Activated T-cell treated with anti-CD3 and anti-CD28 coated beads for 24 hours (primary cell): ENCODE measurements at places on chromosomes 6 and 20.
A peak's percentile ranks its signal among the peaks of the same experiment; 100 is the strongest.

DNA sequence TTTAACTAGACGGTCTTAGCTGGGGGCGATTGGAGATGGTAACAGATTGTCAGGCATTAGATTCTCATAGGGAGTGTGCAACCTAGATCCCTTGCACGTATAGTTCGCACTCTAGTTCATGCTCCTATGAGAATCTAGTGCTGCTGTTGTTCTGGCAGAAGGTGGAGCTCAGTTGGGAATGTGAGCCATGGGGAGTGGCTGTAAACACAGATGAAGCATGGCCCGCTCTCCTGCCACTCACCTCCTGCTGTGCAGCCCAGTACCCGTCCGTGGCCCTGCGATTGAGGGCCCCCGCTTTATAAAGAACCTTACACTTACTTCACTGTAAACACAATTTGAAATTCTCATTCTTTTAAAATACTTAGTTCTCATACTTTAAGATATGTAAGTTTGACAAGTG, 339.4 kb downstream of the CDH26 start:
- no peak for DNase-seq

DNA sequence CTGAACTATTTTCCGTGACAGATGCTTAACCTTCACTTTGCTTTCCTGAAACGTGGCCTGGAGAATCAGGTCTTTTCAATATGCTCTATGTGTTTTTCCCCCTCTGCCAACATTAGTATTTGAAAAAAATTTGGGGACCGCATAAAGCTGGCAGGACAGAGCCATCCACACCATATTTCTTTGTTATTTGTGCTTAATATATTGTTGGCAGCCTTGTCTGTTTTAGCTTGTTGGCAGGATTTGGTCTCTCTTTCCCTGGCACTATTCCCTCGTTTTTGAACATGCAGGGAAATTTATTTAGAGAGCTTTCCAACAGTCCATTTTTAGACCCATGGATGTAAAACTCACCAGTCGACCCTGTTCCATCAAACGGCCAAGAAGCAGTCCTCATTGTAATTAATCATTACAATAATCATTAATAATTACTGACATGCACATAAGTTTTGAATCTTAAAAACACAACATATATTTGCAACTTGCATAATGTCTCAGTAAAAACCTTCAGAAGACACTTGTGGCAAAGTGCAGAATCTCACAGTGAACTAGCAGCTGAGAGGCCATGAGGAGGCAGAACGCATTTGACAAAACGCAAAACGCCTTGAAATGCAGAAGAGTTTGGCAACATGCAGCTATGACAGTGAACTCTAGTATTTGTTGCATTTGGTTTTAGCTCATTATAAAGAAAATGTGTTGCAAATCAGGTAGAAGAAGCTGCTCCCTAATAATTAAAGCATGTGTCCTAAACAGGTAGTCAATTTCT, 514.2 kb downstream of the C6orf118 start:
- no peak for DNase-seq

GRCh38 chr6:22102671-22103070, 194.2 kb downstream of the PRL start:
- DNase-seq, result peak; percentile 7

DNA sequence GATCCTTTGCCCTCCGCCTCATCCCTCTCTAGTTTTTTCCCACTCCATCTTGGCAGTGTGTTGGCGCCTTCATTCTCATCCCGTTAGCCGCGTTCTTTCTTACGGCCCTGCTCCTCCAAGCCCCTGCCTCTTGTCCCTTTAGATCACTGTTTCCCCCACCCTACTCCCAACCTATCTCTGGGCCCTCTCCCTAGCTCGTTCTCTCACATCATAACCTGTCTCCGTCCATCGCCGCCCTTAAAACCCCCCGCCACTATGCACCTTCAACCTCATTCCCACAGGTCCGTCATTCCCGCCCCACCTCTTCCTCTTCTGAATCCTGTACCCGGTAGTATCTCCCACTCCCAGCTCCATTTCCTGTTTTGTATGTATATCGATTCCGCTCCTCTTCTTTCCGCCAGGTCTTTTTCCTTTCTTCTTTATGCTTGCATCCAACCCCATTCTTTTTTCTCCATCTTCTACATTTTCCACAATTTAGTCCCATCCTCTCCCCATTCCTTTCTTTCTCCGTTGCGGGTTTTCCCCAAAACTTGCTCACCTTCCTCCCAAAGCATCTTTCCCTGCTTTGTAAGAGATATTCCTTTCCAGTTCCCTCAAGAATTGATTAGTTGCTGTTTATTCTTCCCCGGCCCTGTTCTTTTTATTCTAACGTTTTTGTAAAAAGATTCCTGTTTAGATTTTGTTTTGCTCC, 671 bp downstream of the EFHC1 start:
- no peak for DNase-seq

DNA sequence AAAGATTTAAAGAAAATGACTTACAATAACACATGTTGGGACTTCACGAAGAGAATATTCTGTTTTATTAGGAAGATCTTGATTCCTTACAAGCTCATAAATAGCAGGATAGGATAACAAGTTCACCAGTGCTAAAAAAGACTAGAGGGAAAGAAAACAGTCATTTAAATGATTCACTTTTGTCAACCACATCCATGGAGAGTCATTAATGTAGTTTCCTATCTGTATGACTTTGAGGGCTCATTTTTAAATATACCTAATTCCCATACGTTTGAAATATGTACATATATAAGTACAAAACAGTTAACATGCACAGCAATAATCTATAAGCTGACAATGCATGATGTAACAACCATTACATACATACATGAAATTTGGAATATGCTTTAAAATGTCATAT, 111.1 kb downstream of the TBC1D32 start:
- DNase-seq, result no peak

GRCh38 chr20:32966382-32966781, 37.9 kb downstream of the SUN5 start:
- no peak for DNase-seq

- no peak for DNase-seq
These were observed 150.4 kb upstream of the BMP5 start for GRCh38 chr6:56025795-56026194.

GRCh38 chr6:71446470-71446869, 157.9 kb downstream of the OGFRL1 start:
- no peak for DNase-seq

GRCh38 chr6:70669133-70669532, 1.4 kb downstream of the SMAP1 start:
- no peak for DNase-seq

- no peak for DNase-seq
These were observed 295.6 kb downstream of the MAFB start for GRCh38 chr20:40393197-40394079.

DNA sequence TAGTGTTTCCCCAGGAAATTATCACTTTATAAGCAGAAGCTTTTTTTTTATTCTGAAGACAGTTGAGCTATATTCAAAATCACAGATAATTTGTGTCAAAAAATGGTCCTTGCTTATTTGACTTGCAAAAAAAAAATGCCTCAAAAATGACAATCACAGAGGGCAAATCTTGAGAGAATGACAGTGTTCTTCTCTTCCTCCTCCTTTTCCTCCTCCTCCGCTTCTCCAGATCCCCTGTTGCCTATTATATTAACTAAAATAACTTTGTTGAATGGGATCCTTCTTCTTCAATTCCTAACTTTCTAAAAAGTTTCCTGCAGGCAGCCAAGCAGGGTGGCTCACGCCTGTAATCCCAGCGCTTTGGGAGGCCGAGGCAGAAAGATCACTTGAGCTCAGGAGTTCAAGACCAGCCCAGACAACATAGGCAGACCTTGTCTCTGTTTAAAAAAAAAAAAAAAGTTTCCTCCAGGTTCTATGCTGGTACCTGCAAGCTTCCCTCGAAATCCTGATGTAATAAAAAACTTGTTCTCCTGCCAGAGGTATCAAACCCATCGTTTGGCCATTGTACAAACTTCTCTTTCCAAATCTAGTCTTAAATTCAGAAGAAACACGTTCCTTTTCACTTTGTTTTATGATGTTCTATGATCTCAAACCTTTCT, 128.6 kb downstream of the IPCEF1 start:
- DNase-seq, result no peak

GRCh38 chr6:46137387-46137786, 7.6 kb downstream of the ENPP4 start:
- no peak for DNase-seq

- DNase-seq, result no peak
These were observed 52.4 kb downstream of the ELOVL4 start for GRCh38 chr6:79894939-79895338.

- no peak for DNase-seq
These were observed 120.4 kb downstream of the TPBG start for GRCh38 chr6:82484001-82484400.

DNA sequence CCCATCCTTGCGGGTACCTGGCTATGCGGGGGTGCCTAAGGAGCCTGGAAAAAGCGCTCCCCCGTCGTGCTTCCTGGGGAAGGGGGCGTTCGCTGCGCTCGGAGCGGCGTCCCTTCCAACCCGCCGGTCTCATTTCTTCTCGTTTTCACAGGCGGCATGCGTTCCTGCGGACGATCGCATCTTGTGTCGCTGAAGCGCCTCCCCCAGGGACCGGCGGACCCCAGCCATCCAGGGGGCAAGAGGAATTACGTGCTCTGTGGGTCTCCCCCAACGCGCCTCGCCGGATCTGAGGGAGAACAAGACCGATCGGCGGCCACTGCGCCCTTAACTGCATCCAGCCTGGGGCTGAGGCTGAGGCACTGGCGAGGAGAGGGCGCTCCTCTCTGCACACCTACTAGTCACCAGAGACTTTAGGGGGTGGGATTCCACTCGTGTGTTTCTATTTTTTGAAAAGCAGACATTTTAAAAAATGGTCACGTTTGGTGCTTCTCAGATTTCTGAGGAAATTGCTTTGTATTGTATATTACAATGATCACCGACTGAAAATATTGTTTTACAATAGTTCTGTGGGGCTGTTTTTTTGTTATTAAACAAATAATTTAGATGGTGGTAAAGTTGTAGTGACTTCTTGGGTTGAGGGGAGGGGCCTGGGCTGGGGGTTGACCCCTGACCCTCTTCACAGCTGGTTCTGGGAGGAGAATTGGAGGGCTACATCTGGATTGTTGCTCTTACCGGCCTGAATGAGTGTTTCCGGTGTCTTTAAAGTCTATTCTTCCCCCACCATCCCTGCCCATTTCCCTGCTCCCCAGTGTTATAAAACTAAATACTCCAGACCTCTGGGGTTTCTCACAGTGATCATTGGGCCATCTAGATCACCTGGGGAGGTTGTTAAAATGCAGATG, 1.1 kb downstream of the ID1 start:
- no peak for DNase-seq

DNA sequence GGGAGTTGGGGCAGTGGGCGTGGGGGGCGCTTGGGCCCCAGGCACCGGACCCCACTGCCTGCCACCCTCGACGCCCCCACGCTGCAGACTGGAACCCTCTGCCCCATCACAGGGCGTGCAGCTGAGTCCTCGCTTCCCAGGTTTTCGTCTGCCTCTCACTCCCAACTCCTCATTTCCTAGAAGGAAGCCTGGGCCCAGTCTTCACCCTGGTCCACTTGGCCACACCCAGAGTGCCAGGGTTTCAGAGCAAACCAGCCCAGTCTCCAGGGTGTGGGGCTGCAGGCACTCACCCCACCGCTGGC, 30.3 kb downstream of the FRMD1 start:
- DNase-seq, result no peak

DNA sequence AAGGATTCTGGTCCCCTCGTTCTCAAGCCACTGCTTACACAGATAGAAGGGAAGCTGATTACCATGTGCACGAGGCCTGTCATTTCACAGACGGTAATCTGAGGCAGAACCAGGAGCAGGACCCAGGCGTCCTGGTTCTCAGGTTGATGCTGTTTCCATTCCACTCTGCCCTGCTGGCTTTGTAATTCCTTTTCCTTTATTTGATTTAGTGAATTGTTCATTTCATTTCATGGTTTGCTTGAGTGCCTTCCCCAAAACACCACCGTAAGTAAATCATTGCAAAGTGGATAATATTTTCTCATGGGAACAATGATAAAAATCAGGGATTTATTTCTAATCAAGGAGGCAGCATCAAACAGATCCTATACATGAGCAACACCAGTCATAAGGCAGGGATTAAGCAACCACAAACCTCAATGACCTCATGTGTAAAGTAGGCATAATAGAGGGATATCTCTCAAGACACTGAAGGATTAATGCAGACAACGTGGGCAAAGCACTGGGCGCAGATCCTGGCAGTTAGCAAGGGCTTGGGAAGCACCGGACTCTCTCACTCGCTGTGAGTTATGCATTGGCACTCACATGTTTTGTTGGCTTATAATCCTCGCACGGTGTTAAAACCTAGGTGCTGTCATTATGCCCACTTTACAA, 229.5 kb upstream of the FOXQ1 start:
- no peak for DNase-seq

DNA sequence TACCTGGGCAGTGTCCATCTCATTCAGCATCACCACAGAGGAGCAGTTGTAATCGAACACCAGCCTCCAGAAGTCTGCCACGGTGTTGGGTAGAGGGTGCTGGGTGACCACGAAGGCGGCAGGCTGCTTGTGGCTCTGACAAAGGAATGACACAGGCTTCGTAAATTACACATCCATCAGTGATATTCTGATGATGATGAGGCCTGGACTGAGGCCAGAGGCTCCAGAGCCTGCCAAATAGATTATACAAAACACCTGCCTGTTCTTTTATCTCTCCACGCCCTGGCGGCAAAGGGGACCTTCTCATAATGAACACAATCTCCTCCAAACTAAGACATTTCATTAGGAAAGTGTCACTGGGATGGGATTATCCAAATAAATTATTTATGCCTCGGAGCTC, 480.2 kb upstream of the CHD6 start:
- no peak for DNase-seq

DNA sequence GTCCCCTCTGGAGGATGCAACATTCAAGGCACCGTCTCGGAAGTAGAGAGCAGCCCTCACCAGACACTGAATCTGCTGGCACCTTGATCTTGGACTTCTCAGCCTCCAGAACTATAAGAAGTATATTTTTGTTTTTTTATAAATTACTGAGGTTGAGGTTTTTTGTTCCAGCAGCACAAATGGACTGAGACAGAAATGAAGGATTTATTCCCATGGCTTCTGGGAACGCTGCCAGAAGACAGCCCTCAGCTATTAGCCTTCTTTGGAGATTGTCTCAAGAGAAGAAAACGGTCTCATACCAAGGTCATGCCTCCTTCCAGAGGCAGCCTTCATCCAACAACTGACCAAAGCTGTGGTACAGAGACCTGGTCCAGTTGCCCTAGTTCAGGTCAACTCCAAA, 85.4 kb downstream of the CHMP4B start:
- no peak for DNase-seq

GRCh38 chr6:3209114-3210023, 18.1 kb downstream of the TUBB2B start:
- peak; percentile 68 for DNase-seq

DNA sequence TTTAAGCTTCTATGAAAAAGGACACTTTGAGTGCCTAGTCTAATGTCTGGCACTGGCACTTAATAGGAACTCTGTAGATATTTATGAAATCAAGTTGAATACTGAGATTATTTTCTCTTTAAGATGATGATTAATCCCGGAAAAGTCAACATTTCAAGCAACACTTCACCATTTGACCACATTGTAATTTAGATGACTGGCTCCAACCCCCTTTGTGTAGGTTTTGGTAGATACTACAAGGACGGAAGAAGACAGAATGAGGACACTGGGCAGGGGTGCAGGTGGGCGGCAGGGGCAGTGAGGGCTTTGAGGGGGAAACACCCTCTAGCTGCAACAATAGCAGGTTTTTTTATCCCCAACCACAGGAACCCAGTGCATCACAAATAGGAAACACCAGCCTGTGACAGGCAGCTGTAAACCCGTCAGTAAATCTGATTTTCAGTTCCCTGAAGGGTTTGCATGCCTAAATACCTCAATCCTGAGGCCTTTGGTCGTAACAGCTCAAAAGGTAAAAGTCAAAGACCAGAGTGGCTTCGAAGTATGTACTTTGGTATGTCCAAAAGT, 4.6 kb downstream of the DTNBP1 start:
- DNase-seq, result no peak

GRCh38 chr6:145964948-145965366, 799 bp upstream of the SHPRH start:
- DNase-seq, result no peak
